Activated T-cell treated with anti-CD3 and anti-CD28 coated beads, Interleukin-2, amount 50 U/mL, for 24 hours (primary cell): ENCODE measurements at places on chromosomes 3 and 15.

DNA sequence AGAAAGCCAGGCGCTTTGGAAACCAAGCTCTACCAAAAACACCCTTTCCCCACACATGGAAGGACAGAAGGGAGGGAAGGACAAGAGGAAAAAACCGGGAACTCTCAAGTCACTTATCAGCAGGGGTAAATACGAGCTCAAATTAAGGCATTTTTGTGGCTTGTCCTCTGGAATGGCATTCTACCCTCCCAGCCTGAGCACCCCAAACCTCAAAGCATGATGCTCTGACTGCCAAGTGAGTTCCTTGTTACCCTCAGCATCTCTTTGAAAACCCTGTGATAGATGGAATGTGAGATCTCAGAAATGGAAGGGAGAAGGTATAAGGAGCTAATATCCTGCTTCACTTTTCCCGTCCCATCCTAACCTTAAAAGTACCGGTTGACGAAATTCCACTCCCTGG lies 8.1 kb upstream of the CSPG5 start:
- no peaks in the 10 kb centered on the region for H3K4me1 ChIP-seq
- H3K36me3 ChIP-seq, result peaks cover 68% of the 10 kb centered on the region
- H3K27me3 ChIP-seq, result no peaks in the 10 kb centered on the region
- no peak overlapping the region for H3K4me3 ChIP-seq

GRCh38 chr15:57421551-57421950 lies 45.2 kb downstream of the CGNL1 start:
- H3K4me3 ChIP-seq, result no peak overlapping the region
- H3K4me1 ChIP-seq, result no peaks in the 10 kb centered on the region
- H3K36me3 ChIP-seq, result no peaks in the 10 kb centered on the region
- H3K27me3 ChIP-seq, result peaks cover 5% of the 10 kb centered on the region
- no peak for DNase-seq
- H3K27ac ChIP-seq, result no peak overlapping the region

DNA sequence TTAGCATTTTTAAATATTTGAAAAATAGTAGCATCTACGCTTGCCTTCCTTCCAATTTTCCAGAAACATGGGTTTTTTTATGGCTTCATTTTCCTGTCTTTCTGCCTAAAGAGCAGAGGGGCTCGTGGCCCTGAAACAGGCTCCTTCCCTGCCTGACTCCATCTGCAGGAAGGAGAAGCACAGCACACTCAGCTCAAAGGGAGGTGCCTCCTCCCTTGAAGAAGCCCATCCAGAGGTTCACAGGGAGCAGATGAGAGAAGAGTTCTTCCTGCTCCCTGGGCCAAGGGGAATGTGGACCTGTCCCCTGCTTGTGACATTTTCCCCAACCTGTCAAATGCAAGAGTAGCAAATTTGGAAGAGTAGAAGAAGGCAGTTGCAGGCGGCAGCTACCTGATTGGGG lies 55.8 kb downstream of the BBX start:
- no peak overlapping the region for H3K4me3 ChIP-seq
- no peaks in the 10 kb centered on the region for H3K27me3 ChIP-seq
- H3K4me1 ChIP-seq, result peaks cover 37% of the 10 kb centered on the region
- no peak for DNase-seq
- no peaks in the 10 kb centered on the region for H3K36me3 ChIP-seq

DNA sequence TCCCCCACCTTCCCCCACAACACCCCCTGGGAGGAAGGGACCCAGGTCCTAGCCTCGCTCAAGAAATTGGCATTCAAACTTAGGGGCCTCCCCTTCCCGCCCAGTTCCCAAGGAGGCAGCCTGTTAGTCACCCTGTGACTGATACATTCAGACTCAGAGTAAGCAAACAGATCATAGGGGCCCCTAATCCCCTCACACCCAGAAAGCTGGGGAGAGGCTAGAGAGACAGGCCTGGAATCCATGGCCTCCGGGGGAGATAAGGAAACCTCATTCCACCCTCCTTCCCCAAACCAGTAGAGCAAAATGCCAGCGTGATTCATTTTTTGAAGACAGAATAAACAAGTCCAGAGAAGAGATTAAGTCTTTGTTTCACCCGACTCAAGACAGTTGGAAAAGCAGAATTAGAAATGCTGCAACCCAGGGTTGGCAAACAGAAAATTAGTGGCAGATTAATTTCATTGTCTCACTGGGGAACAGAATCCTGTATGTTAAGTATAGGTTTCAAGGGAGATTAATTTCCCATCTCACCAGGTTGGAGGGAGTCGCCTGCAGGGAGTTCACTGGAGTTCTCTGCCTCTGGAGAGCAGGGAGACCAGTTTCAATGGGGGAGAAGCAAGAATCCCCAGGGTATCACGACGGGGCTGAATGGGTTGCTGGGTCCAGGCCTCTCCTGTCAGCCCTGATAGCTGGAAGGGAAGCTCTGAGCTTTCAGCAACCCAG lies 268.3 kb downstream of the UACA start:
- no peak overlapping the region for H3K4me3 ChIP-seq
- peaks cover 31% of the 10 kb centered on the region for H3K27me3 ChIP-seq
- no peaks in the 10 kb centered on the region for H3K36me3 ChIP-seq
- no peak overlapping the region for H3K27ac ChIP-seq
- DNase-seq, result peak; percentile 59

GRCh38 chr3:64414043-64414442 lies 188.8 kb upstream of the PRICKLE2 start:
- no peaks in the 10 kb centered on the region for H3K4me1 ChIP-seq
- H3K27me3 ChIP-seq, result peaks cover 20% of the 10 kb centered on the region
- no peak for DNase-seq
- no peak overlapping the region for H3K27ac ChIP-seq

DNA sequence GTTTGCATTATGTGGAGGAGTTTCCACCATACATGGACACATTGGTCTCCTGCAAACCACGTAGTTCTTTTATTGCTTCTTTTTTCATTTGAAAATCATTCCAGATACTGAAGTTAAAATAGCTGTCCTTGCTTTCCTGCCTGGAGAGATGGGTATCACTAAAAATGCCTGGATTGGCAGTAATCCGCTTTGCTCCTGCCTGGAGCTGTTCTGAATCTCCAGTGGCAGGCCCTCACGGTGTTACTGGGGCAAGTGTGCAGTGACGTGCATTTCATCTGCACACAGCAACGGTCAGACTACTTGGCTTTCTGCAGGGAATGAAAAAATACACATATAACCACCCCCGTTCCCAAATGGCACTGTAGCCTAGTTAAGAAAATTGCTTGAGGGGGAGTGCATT lies 272.9 kb downstream of the IL5RA start:
- DNase-seq, result no peak
- H3K27ac ChIP-seq, result no peak overlapping the region
- peaks cover 5% of the 10 kb centered on the region for H3K27me3 ChIP-seq
- H3K36me3 ChIP-seq, result no peaks in the 10 kb centered on the region

DNA sequence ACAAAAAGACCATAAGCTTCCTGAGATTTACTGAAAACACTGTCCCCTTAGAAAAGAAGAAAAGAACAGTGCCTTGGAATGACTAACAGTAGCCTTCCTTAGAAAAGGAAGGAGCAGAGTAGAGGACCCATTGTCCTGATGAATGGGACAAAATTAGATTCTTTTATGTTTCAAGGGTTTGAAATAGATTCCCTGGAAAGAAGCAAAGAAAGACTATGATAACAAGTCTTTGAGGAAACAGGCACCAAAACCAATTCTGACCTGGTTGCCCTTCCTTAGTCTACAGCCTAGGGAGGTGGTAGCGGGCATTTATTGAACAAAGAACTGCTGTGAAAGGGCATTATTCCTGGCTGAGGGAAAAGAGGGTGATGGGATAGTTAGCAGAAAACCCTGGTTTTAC lies 1024.8 kb downstream of the TBL1XR1 start:
- H3K4me1 ChIP-seq, result no peaks in the 10 kb centered on the region
- no peak overlapping the region for H3K27ac ChIP-seq
- no peaks in the 10 kb centered on the region for H3K27me3 ChIP-seq
- DNase-seq, result no peak
- H3K36me3 ChIP-seq, result no peaks in the 10 kb centered on the region
